ENCODE measurements at places on chromosomes 4 and X.

- DNase-seq, result peak; percentile 43
Measured at GRCh38 chr4:100823066-100823992, 305.5 kb upstream of the EMCN start.

- no peak for DNase-seq
Measured at GRCh38 chr4:138680256-138680655, 335.3 kb upstream of the NOCT start.

GRCh38 chr4:15778289-15779241 is at the start of gene CD38:
Gene CD38, plus strand, starts transcription at chr4:15778328. Its CDS starts 87 bp downstream, at chr4:15778415.
- no peak for DNase-seq

DNA sequence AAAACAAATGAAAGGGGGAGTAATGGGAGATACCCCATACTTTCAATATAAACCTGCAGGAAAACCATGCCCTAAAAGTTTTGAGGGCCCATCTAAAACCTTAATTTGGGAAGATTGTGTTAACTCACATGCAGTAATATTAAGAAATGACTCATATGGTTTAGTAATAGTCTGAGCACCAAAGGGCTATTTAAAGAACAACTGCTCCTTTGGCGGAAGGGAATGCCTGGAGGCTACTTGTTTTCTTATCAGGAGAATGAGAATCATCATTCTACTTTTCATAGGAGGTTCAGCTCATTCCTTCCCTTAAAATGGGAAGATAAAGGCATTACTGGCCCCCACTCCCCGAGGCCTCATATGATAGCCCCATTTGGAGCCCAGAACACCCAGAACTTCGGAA is 47.6 kb downstream of the SPIN3 start:
- DNase-seq, result no peak

DNA sequence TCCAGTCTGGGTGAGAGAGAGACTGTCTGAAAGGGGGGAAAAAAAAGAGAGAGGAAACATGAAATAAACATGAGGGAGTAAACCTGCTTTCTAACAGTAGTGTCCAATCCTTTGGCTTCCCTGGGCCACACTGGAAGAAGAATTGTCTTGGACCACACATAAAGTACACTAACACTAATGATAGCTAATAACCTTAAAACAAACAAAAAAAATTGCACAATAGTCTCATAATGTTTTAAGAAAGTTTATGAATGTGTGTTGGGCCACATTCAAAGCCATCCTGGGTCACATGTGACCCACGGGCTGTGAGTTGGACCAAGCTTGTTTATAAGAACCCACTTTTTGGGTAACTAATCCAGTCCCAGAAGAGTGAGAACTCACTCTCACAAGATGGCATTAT is 30.3 kb downstream of the PDS5A start:
- no peak for DNase-seq

DNA sequence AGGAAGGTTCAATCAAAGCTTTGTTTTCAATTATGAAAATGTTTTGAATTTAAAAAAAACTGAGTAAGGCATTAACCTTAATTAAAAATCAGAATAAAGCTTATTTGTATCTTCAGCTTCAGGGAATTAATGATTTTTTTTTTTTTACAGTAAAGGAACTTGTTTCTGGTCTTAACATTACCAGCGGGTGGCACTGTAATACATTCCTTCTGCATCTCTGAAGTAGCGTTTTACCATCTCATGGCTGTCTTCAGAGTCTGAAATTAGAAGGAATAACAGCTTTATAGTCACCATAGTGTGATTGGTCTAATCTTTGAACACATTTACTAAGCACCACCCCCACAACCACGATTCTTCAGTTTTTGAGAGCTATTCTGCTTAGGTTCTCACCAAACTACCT is 102.6 kb downstream of the IL1RAPL2 start:
- no peak for DNase-seq
